Activated CD4-positive, alpha-beta T cell treated with anti-CD3 and anti-CD28 coated beads for 1 hour (primary cell): ENCODE measurements at places on chromosomes 12 and 14.
A peak's percentile ranks its signal among the peaks of the same experiment; 100 is the strongest.

- DNase-seq: no peak
Measured at GRCh38 chr12:110230655-110231054, 50.4 kb upstream of the ATP2A2 start.

DNA sequence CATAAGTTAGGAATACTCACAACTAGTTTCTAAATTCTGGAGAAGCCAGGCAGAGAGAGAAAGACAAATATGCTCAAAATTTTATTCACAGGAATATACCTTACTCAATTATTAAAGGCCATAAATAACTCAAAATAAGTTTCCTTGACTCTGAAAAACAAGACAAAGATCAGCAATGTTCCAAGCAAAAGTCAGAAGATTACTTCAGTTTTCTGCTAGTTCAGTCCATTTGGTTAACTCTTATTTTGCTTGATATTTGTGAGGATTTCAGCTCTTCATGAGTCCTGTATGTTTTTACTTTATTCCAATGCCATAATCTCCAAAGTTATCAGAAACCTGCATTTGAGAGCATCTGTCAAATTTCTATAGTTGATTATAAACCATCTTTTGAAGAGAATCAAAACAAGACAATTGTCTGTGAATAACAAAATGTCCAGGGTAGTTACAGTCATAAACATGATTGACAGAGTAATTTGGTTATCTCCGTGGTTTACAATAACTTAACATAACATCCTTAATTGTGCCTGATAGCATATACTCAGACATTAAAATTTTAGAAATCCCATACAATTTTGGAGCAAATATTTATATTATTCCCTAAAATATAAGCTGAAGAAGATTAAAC is 17.1 kb downstream of the ASCL4 start:
- no peak for DNase-seq

- DNase-seq: no peak
Measured at GRCh38 chr14:46322076-46322475, 329.5 kb downstream of the RPL10L start.

GRCh38 chr12:57632958-57633840 is at the start of gene B4GALNT1:
Gene B4GALNT1 (minus strand): TSS chr12:57633201. CDS start chr12:57632132, 1,069 bp downstream.
- DNase-seq: peak; percentile 48

DNA sequence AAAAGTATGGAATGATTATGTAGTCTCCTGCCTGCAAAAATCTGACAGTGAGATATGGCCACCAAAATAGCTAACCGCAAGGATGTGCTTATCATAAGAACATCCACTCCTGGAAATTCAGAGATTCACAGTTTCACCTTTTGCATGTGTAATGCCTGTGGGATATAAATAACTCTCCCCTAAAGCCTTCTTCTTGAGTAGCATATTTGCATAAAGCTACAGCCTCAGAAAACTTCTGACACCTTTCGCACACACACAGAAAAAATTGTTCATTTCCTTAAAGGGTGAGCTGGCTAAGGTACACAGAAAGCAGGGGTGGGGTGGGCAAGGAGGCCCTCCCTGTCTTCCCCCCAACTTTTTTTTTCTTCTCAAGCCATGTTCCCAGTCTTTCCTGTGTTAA is 3.1 kb upstream of the IGF1 start:
- no peak for DNase-seq

DNA sequence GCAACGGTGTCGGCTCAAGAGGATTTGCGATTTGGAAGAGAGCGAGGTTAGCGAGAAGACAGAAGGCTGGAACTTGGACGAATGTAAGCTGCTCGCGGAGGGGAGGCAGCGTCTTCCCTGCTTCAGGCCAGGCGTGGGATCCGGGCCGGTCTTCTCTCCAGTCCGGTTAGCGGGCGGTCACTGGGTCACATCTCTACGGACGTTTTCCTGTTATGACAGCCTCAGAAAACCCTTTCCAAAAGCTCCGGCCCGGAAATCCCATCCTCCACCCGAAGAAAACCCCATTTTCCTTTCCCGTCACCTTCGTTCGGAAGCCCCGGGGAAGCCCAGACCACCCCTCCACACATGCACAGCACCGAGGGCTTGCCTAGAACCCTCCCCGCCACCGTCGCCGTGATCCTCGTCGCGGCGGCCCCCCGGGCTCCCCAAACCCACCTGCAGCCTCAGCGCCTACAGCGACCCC is 268 bp downstream of the NDUFB1 start:
- DNase-seq: no peak

GRCh38 chr12:70176290-70176689 is 66.9 kb upstream of the CNOT2 start:
- DNase-seq: no peak

DNA sequence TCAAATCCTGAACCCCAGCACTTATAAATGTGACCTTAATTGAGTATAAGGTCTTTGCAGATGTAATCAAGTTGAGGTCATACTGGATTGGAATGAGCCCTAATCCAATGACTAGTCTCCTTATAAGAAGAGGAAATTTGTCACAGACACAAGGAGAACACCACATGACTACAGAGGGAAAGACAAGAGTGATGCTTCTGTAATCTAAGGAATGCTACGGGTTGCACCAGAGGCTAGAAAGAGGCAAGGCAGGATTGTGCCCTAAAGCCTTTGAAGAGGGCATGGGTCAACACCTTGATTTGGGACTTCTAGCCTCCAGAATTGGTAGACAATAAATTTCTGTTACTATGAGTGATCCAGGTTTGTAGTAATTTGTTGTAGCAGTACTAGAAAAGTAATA is 135.0 kb downstream of the FOXG1 start:
- DNase-seq: no peak

- DNase-seq: no peak
Measured at GRCh38 chr14:99744199-99744872, 48.9 kb upstream of the EML1 start.

- DNase-seq: no peak
Measured at GRCh38 chr14:73753887-73754795, 40.0 kb upstream of the PNMA1 start.

DNA sequence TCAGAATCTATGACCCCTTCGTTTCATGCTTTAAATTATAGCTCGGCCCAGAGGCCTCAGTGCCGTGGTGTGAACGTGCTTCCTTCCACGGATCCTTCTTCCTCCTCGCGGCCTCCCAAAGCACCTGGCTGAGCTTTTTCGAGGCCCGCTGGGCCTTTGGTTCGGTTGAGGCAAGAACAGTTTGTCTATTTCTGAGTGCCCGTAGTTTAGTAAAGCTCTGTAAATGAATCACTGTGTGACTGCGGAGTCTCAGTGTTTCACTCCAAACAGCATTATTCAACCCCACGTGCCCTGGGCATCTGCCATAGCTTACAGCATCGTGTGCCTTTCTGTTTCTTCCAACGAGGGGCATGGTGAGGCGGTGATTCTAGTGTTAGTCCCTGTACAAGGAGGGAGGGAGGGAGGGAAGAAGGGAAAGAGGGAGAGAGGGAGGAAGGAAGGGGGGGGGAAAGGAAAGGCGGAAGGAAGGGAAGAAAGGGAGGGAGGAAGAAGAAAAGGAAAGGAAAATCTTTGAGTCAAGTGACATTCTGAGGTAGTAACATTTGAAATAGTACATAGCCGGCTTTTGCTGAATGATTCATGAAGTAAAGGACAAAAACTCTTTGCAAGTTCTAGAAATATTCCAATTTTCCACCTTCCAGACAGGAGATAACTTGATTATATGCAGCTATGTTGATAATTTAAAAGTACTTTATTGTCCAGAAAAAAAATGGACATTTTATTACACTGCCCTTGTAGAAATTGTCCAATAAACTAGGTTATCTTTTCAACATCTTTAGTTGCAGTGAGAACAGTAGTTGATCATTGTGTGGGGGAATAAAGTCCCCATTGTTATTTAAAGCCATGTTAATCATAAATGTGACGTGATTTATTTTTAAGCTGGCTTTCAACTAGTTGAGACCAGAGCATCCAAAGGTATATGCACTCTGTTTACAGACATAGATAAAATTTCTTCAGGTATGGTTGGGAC is 1.2 kb upstream of the TRIM9 start:
- no peak for DNase-seq

- DNase-seq: no peak
Measured at GRCh38 chr14:27863166-27863565, 903.4 kb upstream of the FOXG1 start.

DNA sequence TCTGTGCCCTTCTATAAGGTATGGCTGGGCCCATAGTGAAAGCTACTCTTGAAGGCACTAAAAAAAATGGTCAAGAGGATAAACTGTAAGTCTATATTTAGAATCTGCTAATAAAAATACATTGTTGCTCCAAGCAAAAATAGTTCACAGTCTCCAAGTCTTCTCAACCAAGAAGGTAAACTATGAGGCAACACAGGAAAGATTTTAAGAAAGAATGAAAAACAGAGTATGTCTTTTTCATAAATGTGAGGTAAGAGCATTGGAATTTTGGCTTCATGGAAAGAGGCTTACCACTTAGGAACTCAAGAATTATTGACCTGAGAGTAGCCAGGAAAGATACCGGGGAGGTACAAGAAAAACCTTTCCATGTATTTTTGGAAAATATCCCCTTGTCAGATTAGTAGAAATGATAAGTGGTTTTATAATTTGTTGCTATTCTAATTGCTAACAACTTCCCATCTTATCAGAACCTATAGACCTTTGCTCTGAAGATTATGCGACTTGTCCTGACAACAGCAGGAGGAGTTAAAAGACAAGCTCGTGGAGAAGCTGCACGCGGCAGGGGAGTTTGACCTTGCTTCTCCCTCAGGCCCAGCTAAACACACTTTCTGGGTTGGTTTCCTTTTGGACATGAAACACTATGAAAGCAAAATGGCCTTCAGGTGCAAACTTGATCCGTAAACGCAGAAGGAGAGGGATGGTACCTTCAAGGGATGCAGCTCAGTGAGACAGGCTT is 238.1 kb downstream of the FOXN3 start:
- DNase-seq: no peak

GRCh38 chr12:104458694-104459367 is 2.1 kb downstream of the CHST11 start:
- no peak for DNase-seq

DNA sequence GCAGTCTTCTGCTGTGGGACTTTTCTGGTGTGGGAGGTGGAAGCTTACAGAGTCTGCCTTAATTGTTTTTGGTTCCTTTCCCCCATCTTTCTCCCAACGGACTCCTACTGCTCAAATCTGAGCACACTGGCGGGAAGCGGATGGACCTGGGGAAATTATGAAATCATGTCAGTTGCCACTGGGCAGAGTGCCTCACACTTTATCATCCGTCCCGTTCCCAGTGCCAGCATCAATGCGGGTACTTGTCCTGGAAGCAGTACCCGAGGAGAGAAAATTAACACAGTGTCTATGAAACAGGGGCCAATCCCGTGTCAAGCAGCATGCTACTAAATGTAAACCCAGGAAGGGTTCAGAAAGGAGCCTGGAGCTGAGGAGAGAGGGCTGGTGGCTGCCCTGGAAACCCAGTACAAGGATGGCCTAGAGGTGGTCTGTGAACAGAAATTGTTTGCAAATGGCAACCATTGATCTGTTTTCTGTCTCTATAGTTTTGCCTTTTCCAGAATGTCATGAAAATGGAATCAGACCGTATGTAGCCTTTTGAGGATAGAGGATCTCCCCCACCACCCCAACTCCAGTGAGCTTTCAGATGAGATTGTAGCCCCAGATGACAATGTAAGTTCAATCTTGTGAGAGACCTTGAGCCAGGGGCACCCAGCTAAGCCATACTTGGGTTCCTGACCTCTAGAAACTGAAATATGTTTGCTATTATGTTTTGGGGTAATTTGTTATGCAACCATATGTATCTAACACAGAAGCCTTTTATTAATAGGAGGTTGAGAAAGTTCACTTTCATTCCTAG is 908 bp upstream of the CDKL1 start:
- no peak for DNase-seq

- DNase-seq: no peak
Measured at GRCh38 chr12:111359231-111359913, 9.5 kb downstream of the PHETA1 start.

DNA sequence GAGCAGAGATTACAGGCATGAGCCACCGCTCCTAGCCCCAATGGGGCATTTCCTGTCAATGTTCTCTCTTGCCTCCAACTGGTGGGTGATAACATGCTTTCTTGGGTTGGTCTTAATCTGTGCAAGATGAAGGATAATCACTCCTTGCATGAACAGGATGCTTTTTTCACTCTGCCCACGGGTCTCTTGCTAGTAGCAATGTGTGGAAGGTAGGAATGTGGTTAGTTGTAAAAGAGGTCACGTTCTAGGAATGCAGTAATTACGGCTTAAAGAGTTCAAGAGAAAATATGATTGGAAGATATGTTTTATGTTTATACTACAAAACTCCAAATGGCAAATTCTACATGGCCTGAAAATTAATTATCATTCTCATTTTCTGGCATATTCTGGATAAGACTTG is 10.5 kb downstream of the RNASE10 start:
- no peak for DNase-seq

GRCh38 chr14:31251028-31251958 is 43.7 kb upstream of the HECTD1 start:
- no peak for DNase-seq

- no peak for DNase-seq
Measured at GRCh38 chr14:22488522-22489243, 100.3 kb downstream of the DAD1 start.

DNA sequence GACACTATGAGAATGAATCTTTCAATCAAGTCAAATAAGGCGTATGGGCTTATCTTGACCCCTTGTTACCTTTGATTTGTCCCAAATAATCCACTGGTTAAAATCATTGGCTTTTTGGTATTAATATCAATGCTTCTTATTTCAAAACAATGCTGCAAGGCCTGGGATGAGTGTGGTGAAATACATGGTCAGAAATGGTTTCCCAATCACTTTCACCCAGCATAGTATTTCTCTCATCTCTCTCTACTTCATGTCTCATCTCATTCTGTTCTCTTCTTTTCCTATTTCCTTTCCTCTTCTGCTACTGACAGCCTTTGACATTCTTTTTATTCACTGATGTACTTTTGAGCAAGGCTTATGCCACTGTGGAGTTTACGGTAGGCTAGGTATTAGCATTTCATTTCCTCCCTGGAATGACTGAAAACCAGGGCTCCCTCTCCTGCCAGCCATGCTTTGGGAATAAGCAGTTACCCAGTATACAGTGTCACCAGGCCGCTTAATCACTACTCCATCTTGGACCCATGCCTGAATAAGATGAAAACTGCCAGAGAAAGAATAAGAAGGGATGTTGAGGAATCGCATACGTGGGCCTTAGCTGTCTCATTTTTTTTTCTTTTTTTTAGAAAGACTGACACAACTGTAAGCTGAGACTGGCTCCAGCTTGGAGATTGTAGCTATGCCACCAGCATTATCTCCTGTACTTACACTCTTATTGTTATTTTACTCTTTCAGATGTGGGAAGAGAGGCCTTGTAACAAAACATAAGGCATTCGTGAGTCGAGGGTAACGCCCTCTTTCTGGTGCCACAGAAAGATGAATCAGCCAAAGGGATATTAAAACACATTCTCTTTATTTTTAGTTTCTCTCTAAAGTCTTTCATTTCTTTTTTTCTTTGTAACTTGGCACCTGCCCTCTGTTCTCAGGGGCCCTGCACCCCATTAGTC is 53.5 kb downstream of the IGF1 start:
- DNase-seq: no peak
